Thoracic aorta (tissue), 2 donors: ENCODE measurements at places on chromosomes 11 and 22. TPM values are rescaled to one million over a fixed set of nuclear protein-coding genes. Genes with fewer than 3 reads are reported as not detected.

The OR52N4 gene
- total RNA-seq = not detected

The SCN4B gene
- total RNA-seq = 2.4 TPM

DNA sequence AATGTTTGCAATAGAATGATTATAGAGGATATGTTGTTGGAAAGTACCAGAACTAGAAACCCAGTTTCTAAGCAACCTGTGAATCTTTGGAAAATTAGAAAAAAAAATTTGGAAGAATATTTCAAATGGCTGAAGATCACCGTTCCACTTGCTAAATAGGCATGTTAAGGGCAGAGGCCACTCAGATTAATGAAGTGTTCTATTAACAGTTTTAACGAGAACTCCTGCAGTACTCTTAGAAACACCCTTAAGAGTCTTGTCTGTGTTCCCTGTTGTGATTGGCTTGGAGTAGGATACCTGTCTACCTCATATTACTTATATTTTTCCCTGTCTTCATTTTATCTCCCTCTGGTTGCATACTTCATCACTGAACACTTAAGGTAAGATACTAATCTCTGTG lies 4.6 kb downstream of the C11orf54 start:
- peak overlapping the region; percentile 82 for H3K27ac ChIP-seq
- no peaks in the 10 kb centered on the region for H3K27me3 ChIP-seq
- DNase-seq = no peak
- H3K36me3 ChIP-seq = no peaks in the 10 kb centered on the region
- no peak overlapping the region for H3K4me3 ChIP-seq

DNA sequence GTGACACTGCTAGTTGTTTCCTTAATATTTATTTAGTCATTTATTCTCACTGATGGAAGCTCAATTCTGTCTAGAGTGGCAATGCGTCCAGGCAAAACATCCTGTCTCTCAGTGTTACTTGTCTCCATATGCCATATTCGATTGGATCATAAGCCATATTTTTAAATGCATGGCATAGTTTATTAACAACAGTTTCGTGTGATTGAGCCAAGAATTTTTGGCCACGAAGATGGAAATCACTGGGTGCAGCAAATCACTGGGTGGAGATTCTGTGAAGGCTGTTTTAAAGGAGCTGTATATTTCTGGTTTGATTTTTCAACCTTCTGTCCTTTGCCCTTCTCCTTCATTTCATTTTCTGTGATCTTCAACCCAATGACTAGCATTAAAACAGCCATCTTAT lies 205.2 kb downstream of the JRKL start:
- H3K27me3 ChIP-seq = no peaks in the 10 kb centered on the region
- no peak overlapping the region for H3K27ac ChIP-seq
- DNase-seq = no peak
- no peaks in the 10 kb centered on the region for H3K36me3 ChIP-seq
- no peaks in the 10 kb centered on the region for H3K4me1 ChIP-seq

- DNase-seq = no peak
- no peak overlapping the region for H3K4me3 ChIP-seq
- H3K27ac ChIP-seq = no peak overlapping the region
- H3K27me3 ChIP-seq = no peaks in the 10 kb centered on the region
- H3K36me3 ChIP-seq = no peaks in the 10 kb centered on the region
Observed at GRCh38 chr11:11270236-11270775, 82.7 kb downstream of the CSNK2A3 start.

DNA sequence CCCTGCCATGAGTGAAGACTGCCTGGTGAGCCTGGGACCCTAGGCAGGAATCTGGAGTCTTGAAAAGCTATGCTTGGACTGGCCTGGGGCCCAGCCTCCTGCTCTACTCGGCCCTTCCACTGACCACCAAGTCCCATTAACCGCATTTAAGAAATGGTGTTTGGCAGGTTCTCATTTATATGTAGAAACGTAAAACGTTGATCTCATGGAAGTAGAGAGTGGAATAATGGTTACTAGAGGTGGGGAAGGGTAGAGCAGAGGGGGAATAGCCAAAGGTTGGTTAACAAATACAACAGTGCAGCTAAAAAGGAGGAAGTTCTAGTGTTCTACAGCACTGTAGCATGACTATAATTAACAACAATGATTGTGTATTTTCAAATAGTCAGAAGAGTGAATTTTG lies 72.9 kb upstream of the EED start:
- H3K4me1 ChIP-seq = peaks cover 30% of the 10 kb centered on the region
- no peaks in the 10 kb centered on the region for H3K36me3 ChIP-seq
- H3K4me3 ChIP-seq = no peak overlapping the region
- H3K27me3 ChIP-seq = no peaks in the 10 kb centered on the region
- DNase-seq = no peak
- no peak overlapping the region for H3K27ac ChIP-seq

The OR10A6 gene
- not detected for total RNA-seq

GRCh38 chr11:102318469-102318868 lies 1.2 kb downstream of the BIRC3 start:
- DNase-seq = no peak
- H3K4me3 ChIP-seq = peak overlapping the region; percentile 85
- no peaks in the 10 kb centered on the region for H3K36me3 ChIP-seq
- H3K4me1 ChIP-seq = peaks cover 26% of the 10 kb centered on the region
